ENCODE measurements at places on chromosomes 7 and 10.

DNA sequence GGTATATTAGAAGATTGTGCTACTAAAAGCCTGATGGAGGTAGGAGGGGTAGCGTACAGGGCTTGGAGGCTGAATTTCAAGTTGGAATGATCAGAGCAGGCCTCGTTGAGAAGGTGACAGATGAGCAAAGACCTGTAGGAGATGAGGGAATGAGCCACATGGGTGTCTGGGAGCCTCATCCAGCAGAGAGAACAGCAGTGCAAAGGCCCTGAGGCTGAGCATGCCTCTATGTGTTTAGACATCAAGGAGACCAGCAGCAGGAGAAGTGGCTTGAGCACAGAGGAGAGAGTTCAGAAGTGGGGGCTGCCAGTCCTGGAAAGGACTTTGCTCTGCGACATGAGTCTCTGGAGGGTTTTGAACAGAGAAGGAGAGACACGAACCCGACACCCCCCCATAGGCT is 111.7 kb downstream of the TMEM130 start:
- DNase-seq = no peak

DNA sequence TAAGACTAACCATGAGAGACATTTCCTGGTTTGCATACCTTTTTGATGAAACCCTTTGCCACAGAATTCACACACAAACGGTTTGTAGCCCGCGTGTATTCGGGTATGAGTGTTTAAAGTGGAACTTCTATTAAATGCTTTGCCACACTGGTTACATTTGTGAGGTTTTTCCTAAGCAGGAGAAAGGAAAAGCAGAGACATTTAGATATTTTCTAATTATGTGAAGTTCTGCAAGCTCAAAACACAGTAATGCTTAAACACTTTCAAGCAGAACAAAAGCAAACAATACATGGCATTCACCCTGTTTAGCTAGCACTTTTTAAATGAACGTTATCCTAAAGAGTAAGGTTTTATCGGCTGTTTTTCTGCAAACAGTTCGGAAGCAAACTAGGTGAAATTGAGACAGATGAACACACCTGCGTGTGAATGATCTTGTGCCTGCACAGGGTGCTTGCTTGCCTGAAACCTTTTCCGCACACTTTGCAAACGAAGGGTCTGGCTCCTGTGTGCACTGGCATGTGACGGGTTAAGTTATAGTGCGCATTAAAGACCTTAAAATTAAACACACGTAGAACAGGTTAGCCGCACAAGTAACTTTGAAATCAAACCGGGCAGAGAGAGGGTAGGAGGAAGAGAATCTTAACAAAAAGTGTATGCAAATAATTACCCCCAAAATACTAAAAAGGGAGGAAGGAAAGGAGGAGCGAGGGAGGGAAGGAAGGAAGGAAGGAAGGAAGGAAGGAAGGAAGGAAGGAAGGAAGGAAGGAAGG is 1.6 kb downstream of the FEZF1 start:
- no peak for DNase-seq

DNA sequence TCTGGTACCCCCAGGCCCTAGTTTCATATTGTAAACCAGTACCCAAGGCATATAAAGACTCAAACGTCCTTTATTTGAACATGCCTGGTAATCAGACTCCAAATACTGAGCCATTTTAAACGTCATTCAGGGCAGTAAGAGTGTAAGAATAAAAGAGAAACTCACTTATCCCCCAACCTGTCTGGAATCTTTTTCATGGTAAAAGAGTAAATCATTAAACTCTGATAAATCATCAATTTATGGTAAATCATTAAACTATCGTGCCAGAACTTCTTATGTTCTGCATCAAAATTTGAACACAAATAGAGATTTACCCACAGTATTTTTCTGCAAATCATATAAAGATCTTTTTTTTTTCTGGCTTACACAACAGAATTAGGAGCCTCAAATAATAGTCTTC is 734.3 kb upstream of the POT1 start:
- DNase-seq = no peak

GRCh38 chr10:88385601-88386203 is 197.4 kb downstream of the RNLS start:
- peak; percentile 44 for DNase-seq

GRCh38 chr7:142587578-142588191 is 161.6 kb upstream of the PRSS1 start:
- no peak for DNase-seq

DNA sequence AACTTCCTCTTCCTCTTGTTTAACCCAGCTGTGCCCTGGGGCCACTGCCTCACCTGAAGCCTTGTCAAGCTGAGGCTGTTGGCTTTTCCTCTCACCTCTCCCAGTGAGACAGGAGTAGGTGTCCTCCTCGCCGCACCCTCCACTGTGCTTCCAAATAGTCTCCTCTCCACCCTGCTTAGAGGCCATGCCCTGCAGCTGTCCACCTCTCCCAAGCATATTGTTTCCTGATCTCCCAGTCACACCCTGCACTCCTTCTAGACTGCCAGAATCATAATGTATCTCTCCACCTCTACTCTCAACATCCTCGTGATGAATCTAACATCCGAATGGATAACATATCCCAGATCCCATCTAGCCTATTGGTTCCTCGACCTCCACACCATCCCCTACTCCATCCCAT is 196.3 kb upstream of the GHITM start:
- DNase-seq = no peak

DNA sequence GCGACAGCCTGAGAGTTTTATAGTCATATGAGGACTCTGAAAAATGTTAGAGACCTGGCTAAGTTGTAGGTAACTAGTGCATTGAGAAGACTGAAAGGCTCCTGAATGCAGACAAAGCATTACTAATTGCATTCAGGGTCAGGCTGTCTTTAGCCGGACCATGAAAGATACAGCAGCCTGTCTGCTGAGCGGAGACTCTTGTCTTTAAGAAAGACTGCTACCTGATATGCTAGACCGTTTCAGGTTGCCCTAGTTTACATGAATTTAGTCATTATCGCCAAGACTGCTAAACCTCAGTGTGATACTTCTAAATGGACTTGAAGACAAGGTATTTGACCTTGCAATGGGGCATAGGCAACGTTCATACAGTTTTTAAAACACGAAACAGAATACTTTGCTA is 81.2 kb downstream of the BMPR1A start:
- DNase-seq = no peak

DNA sequence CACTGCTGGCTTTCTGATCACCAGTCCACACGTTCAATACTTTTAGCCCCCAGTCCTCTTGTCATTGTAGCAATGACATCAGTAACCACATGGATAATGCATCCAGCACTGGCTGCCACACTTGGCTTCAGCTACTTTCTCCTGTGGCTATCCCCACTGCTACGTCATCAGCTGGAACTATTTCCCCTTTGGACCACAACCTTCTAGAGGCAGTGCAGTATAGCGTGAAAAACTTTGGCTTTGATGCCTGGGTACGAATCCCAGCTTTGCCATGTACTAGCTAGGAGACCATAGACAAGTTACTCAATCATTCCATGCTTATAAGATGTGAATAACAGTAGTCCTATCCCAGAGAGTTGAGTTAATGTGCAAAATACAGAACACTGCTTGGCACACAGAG is 63.2 kb downstream of the CCDC3 start:
- no peak for DNase-seq

- DNase-seq = no peak
Observed at GRCh38 chr10:114930320-114930719, 7.7 kb upstream of the TRUB1 start.

DNA sequence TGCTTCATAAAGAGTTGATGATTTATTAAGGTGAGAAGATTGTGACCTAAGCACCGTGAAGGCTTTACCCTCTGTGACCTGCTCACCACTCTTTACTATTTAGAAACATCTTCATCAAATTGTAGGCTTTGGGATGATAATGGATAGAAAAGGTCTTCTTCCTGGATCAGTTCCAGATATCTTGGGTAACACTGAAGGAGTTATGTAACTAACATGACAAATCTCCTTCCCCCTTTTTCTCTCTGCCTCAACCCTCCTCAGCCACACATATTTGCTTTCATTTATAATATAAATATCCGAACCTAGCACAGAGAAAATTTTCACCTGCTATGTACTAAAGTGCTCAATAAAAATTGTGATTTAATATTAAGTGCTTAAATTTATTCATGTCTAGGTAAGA is 151.5 kb downstream of the FRMD4A start:
- DNase-seq = no peak

DNA sequence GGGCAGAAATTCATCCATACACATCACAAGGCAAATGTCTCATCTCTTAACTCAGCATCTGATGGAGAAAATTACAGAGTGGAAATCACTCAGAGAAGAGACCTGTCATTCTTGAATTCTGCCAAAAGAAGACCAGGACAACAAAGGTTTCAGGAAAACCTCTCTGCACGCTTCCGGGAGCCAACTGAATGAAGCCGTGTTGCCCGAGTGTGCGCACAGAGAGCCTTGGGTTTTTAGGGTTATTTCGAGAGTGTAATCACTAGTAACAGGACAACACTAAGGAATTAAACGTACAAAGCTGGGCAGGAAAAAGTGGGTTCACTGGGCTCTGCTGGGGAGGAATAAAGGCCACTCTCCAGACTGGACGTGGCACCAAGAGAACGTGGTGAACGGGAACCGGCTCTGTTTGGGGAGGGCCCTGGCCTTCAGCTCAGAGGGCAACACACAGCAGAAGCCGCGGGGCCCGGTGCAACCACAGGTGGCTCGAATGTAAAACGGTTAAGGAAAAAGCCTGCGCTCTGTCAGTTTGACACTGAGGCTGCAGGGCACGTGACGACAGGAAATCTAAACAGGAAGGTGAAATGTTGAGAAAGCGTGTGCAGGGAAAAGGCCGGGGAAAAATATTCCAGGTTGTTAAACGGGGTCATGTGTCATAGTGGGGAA is 331.5 kb downstream of the DNAJB6 start:
- DNase-seq = no peak

GRCh38 chr7:5702876-5703571 is 78.4 kb downstream of the RNF216 start:
- no peak for DNase-seq

- DNase-seq = no peak
Observed at GRCh38 chr7:131159961-131160361, 167.7 kb upstream of the MKLN1 start.

DNA sequence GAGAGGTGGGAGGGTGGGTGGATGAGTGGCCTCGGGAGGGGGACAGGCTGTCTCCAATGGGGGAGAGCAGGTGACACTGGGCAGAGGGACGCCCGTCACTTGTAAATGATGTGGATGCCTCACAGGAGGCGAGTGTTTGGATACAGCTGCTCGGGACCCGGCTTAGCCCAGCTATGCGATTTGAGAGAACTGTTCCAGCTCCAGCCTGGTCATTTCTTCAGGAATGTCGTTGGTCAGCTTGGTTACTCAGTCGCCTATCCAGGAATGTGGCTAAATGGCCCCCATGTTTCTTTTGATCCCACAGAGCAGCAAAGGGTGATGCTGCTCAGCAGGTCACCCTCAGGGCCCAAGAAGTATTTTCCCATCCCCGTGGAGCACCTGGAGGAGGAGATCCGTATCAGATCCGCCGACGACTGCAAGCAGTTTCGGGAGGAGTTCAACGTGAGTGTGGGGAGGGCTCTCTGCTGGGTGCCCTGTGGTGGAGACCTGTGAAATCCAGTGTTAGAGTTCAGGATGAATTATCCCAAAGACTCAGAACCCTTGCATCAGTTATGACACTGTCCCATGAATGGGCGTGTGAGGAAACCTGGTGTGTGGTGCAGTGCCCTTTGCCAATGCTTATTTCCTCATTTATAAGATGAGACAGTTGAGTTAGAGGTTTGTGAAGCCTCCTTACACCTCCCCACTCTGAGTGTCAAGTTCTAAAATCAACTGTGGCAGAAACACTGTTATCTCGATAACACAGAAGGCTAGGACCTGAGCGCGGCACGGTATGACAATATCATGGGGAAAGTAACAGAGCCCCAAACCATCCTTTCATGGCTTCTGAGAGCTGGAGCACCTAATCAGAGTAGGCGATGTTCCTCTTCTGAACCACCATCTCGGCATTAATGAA is 76.8 kb downstream of the MKI67 start:
- DNase-seq = no peak

- no peak for DNase-seq
Observed at GRCh38 chr7:31710171-31710570, 23.2 kb downstream of the PPP1R17 start.

DNA sequence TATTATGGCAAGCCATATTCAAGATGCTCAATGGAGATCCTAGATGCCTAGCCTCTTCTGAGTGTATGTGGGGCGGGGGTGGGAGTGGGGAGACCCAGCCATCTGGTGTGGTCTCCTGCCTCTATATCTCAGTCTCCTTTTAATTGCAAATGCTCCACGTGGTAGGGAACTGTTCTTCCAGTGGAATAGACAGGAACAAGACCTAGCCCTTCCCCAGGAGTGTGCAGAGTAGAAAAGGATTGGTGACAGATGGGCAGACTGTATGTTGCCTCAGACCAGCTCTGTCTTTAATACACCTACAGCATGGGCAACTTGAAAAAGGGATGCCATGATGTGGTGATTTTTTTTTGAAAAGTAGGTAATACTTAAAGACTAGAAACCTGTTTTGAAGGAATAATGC is 12.6 kb downstream of the CYP3A5 start:
- no peak for DNase-seq

GRCh38 chr7:45968856-45969541 is 47.9 kb upstream of the IGFBP3 start:
- no peak for DNase-seq

- no peak for DNase-seq
Observed at GRCh38 chr7:52362521-52362920, 672.9 kb upstream of the POM121L12 start.

GRCh38 chr10:13528875-13529713 is at the start of gene BEND7:
Gene BEND7, minus strand, starts transcription at chr10:13529014. Its CDS starts 481 bp downstream, at chr10:13528533.
- DNase-seq = no peak

GRCh38 chr7:128318691-128319090 is 25.0 kb downstream of the RBM28 start:
- no peak for DNase-seq

DNA sequence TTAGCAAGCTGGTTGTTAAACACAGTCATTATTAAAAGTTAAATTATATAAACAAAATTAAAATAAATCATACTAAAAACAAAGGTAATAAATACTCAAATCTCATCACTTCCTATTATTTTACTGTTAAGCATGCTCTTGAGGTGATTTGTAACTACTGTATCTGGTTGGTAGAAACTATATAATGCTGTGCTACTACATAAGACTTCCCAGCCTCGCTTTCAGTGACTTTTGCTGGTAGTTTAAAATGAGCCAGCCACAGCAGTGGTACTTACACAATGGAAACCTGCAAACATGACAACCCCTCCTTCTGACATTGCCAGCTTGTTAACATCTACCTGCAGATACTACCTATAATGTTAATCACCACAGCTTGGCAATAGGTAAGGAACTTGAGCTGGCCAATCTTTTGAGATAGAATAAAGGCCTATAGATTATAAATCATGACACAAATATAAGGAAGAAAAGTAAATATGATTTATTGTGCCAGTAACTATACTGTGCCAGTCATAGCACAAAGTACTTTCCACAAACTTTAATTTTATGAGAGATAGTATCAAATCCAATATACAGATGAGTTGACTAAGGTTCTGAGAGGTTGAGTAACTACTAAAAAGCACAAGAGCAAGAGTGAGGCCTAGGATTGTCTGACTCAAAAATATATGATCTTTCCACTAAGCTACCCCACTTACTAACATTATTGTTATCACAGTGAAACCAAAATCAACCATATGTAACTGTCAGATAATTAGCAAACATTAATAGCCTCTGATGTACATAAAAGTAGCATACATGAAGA is 181.1 kb upstream of the ASAH2 start:
- DNase-seq = no peak

Data from stimulated activated CD4-positive, alpha-beta T cell treated with anti-CD3 and anti-CD28 coated beads, Interleukin-4, amount 100 ng/mL, for 24 hours (primary cell).